ENCODE measurements at places on chromosomes 4 and X.

GRCh38 chr4:1979477-1980196 is 29.1 kb downstream of the NELFA start:
- no peak for DNase-seq

DNA sequence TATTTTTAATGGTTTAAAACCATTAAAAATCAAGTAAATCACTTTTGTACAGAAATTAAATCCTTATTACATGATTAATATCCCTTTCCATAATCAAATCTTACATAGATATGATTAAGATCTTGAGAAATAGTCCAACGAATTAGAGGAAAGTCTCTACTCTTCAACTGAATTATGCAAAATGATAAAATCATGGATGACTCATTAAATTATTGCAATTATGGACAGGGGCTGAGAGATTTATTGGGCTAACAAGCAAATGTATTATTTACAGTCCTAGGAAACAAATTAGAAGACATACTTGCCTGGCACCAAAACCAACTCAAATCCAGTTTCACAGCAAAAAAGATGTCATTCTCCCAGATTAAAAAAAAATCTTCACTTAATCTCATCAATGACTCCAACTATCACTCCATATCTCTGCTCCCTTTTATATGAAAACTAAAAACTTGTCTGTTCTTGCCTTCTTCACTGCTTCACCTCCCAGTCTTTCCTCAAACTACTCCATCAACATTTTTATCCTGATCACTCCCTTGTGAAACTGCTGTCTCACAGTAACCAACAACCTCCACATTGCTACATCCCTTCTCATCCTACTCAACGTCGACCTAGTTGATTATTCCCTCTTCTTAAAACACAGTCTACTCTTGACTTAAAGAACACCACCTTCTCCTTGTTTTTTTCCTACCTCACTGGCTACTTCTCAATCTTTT is 18.4 kb upstream of the DDX60 start:
- no peak for DNase-seq

GRCh38 chrX:128929271-128930057 is 593.8 kb downstream of the SMARCA1 start:
- no peak for DNase-seq

- DNase-seq, result no peak
These were observed 56.7 kb downstream of the PROM1 start for GRCh38 chr4:16027114-16027513.

GRCh38 chrX:362351-362750 is 24.4 kb downstream of the PPP2R3B start:
- no peak for DNase-seq

DNA sequence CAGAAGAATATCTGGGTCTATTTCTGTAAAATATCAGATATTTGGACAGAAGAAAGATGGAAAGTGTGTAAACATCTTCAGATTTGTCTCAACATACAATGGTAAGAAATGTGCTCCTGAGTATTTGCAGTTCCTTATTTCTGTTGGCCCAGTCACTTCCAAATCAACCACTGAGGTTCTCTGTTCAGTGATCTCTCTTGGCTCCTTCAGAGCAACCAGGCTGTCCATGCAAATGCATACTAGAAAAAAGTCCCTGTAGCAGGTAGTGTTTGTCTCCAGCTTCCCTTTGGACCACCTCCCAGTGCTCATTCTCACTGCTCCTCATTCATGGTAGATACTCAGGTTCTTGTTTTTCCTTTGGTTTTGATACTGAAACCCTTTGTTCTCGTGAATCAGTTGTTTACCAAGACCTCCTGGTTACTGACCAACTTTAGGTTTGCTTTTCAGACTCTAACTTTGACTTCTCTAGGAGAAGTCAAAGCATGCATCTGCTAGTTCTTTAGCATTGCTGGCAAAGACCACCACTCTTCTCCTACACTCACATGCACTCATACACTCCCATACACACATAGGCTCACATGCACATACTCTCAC is 28.8 kb downstream of the ASIC5 start:
- DNase-seq, result no peak

- DNase-seq, result no peak
These were observed 1.5 kb upstream of the PKD2 start for GRCh38 chr4:88005946-88006345.

All from gastrocnemius medialis (tissue), 4 donors.